ENCODE measurements at places on chromosomes 13 and 19. TPM values are rescaled to one million over a fixed set of nuclear protein-coding genes. Genes with fewer than 3 reads are reported as not detected.

The GPC6 gene
- total RNA-seq = 11.3 TPM

The CAPN12 gene
- total RNA-seq = 15.9 TPM

The EPS8L1 gene
- total RNA-seq = 79.6 TPM

The APOC4 gene
- not detected for total RNA-seq

The SOX1 gene
- total RNA-seq = not detected

The CYP2A6 gene
- total RNA-seq = not detected

The KCNRG gene
- total RNA-seq = 1.1 TPM

The IL12RB1 gene
- 4.0 TPM for total RNA-seq

The NLRP9 gene
- total RNA-seq = not detected

The ICAM1 gene
- 10.7 TPM for total RNA-seq

The PTH2 gene
- not detected for total RNA-seq

The GIPR gene
- 14.2 TPM for total RNA-seq

The KCNJ14 gene
- total RNA-seq = 0.67 TPM

GRCh38 chr19:40507892-40508291, 41.1 kb downstream of the SPTBN4 start:
- DNase-seq = no peak

DNA sequence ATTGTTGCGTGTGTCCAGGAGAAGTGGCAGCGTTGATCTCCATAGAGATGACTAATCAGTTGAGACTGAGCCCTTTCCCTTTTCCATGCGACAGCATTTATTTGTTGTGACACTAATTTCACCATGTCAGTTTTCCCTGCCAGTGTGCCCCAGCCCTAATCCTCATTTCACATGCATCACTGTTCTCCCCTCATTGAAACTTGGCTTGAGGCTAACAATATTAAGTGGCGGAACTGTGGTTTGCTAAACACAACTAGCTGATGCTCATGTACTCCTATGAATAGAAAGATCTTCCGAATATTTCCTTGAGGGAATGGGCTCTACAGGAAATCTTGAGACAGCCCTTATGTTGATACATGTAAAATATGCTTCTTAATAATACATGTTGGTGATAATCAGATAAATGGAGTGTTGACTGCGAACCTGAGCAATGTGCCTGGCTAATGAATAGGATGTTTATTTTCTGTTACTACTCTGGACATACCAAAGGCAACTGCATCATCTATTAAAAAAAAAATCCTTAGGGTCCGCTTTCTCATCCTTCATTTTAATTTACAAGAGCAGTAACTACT, 258.6 kb downstream of the ATP8A2 start:
- DNase-seq = no peak

- DNase-seq = no peak
Observed at GRCh38 chr19:7988307-7988706, 17.1 kb downstream of the ELAVL1 start.

DNA sequence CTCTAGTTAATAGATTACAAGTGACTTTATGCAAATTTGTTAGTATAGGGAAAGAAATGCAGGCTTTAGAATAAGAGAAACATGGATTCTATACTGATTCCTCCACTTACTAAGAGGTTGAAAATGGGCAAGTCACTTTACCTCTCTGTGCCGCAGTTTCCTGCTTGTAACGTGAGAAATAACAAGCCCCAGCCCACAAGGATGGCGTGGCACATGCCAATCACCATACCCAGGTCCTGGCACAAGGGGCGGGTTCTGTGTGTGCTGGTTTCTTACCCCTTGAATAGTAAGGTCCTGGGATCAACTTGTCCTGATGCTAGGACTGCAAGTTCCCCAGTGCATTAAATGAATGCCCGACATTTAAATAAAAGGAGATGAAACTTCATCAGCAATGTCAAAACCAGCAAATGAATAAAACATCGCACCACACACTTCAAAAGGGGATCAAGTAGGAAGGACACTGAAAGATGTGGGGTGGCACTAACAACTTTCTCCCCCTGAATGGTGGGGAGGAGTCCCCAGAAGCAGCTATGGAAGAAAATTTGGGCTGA, 7.9 kb upstream of the SIGLEC9 start:
- DNase-seq = peak; percentile 42

DNA sequence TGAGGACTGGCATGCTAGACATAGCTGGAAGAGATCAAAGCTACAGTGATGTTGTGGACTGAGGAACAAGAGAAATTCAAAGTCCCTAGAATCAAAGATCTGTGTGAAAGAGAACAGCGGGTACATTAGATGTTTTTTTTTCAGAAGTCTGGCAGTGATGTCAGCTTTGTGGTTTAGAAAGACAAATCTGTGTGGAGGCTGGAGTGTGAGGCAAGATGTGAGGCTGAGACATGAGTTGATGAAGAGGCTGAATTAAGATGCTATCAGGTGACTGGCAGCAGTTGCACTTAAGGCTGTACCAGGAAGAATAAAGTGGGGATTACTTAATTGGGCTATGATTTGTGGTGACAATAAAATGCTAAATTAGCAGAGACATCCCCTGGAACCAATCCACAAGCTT, 46.5 kb downstream of the DNAJC3 start:
- DNase-seq = no peak

DNA sequence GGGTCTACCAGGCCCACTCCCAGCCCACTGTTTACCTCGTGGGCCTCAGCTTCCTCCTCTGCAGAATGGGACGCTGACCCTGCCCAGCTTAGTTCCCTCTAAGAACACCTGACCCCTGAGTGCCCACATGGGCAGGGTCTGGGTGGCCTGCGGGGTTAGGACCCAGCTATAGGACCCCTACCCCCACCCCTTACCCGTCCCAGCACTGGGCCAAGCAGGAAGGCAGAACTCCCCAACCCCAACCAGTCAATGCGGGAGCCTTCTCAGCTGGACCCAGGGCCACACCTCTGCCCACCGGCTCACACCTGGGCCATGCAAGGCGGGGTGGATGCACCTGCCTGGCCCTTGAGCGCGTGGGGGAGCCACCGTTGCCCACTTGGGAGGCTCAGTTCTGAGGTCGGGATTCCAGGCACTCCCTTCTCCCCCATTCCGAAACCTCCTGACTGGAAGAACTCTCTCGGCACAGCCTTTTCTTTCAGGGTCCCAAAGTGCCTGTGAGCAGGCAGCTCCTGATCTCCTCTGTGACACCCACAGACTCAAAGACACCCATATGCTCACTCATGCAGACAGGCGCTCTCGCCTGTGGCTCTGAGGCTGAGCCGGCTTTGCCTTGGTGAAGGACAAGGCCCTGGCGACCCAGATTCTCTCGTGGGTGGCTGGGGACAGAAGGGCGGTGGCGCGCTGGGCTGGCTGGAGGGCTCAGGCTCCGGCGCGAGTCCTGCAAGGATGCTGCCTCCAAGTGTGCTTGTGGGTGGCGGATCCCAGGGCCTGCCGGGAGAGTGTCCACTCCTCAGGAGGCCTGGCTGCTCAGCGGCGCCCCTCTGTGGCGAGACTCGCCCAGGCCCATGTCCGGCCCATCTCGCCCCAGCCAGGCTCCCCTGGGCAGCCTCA, 27.9 kb upstream of the PARP4 start:
- DNase-seq = peak; percentile 35

DNA sequence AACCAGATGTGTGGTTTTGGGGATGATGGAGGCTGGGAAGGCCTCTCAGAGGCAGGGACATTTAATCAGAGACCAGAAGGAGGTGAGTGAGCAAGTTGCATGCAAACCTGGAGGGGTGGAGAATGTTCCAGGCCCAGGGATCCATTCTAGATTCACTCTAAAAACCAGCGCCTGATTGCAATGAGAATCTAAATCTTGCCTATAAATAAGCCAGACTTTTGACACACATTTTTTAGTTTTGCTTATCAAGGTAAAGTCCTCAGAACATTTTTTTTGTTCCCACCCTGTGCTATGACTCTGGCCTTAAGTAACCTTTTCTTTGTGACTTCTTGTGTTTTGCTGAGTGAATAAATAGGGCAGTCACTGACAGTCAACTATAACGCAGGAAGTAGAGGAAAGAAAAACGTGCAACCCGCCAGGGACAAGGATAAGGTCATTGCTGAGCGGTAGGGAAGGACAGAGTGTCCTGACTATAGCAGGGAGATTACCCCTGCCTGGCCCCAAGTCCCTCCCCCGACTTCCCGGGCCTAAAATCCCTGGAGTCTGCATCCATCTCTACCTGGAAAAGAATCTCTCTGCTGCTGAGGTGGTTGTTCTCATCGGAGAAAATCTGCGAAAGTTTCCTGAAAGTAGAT, 14.4 kb downstream of the RGL3 start:
- DNase-seq = no peak

- no peak for DNase-seq
Observed at GRCh38 chr13:39599012-39599411, 4.0 kb downstream of the LHFPL6 start.

GRCh38 chr13:47178090-47178950, 281.5 kb upstream of the HTR2A start:
- DNase-seq = no peak

GRCh38 chr13:98524391-98524790, 52.5 kb downstream of the STK24 start:
- DNase-seq = no peak

- DNase-seq = peak; percentile 3
Observed at GRCh38 chr19:51064534-51065220, at the start of gene KLK13. Gene KLK13, minus strand, starts transcription at chr19:51065092. Its CDS starts 25 bp downstream, at chr19:51065067.

Data from mucosa of descending colon (tissue), 3 donors.